ENCODE measurements at places on chromosomes 16 and 17.

GRCh38 chr16:24737391-24737871 lies 8.0 kb downstream of the TNRC6A start:
- no peak for DNase-seq

DNA sequence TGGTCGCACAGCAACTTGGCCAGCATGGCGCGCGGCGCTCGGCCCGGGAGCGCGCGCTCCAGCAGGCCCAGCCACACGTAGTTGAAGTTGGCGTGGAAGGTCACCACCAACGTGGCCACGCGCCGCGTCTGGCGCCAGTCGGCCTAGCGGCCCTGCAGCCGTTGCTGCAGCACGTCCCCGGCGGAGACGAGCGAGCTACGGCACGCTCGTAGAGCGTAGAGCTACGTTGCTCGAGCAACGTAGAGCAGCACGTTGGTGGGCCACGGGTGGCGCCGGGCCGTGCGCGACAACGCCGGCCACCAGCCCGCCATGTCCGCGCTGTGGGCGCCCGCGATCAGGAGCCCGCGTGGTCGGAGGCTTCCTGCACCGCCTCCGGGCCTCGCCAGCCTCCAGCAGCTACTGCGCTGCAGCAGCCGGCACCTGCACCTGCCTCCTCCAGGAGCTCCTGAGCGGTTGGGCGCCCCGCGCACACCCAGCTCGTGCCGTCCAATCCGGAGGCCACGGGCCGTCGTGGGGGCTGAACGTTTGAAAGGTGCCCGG lies 13.4 kb upstream of the SULT1A1 start:
- peak; percentile 36 for DNase-seq

DNA sequence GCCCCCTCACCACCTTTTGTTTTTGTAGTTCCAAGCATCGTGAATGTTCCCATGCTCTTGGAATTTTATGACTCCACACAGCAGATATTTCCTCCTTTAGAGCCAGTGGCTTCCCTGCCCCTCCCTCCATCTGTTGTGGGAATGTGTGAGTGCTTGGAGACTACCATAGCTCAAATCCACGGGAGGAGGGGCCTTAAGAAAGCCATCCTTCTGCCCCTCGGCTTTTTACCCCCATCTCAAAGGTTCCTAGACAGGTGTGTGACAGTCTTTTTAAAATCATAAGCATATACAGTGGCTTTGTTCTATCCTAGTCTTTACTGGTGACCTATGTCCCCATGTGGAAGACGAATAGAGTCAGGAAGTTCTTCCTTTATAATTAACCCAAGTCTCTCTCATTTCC lies 47.2 kb downstream of the YPEL2 start:
- DNase-seq: no peak

DNA sequence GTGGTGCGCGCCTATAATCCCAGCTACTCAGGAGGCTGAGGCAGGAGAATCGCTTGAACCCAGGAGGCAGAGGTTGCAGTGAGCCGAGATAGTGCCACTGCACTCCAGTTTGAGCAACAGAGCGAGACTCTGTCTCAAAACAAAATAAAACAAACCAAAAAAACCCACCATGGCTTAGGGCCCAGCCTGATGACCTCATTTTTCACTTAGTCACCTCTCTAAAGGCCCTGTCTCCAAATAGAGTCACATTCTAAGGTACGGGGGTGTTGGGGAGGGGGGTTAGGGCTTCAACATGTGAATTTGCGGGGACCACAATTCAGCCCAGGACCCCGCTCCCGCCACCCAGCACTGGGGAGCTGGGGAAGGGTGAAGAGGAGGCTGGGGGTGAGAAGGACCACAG lies 1.4 kb upstream of the STH start:
- no peak for DNase-seq

- DNase-seq: no peak
Measured at GRCh38 chr17:76196675-76197074, 43.6 kb downstream of the RNF157 start.

GRCh38 chr16:7150230-7150629 lies 182.4 kb upstream of the RBFOX1 start:
- DNase-seq: no peak

- DNase-seq: no peak
Measured at GRCh38 chr16:583815-584591, 5.9 kb upstream of the RAB40C start.

DNA sequence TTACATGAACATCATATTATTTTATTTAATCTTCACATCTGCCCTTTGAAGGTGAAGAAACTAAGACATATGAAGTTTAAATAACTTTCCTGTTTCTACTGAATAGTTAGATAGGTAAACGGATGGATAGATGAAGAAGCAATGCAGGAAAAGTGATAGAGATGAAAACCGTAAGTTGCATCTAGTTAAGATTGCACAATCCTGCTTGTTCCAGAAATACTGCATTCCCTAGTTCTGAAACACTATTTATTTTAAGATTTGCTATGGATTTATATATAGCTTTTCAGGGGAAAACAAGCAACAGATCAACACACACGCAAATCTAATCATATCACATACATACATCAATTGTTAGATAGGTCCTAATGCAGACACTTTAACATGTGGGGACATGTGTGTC lies 512.7 kb upstream of the C16orf82 start:
- no peak for DNase-seq

DNA sequence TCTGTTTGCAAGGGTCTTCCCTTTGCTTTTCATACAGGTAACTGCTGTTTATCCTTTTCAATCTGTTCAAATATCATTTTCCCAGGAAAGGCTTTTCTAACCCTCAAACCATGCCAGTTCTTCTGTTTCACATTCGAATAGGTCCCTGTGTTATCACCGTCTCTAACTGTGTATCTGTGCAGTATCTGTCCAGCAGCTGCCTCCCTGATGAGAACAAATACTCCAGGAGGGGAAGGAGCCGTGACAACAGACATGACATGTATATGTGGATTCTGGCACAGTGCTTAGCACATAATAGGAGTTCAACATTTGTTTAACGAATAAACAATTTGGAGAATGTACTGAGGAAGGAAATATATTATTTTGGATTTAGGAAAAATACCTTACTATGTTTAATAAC lies 95.7 kb downstream of the STX8 start:
- no peak for DNase-seq

GRCh38 chr16:87446479-87446878 lies 46.3 kb downstream of the ZCCHC14 start:
- no peak for DNase-seq

DNA sequence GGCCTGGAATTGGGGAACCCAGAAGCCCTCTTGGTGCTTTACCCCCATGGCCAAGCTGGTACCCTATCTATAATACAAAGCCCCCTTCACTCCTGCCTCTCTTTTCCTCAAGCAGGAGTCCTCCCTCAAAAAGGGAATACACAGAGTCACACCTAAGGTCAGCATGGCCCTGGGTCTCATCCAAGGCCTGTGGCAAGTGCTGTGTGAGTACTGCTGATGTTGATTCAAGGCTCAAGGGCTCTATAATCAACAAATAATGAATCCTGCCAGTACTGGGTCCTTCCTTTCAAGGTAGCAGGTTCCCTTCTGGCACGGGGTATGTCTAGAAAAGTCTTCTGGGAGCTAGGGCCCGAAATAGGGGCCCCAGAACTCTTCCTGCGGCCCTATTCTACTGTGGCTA lies 187.3 kb downstream of the CYB561 start:
- no peak for DNase-seq

- DNase-seq: no peak
Measured at GRCh38 chr16:1823821-1824220, 2.8 kb downstream of the HAGH start.

DNA sequence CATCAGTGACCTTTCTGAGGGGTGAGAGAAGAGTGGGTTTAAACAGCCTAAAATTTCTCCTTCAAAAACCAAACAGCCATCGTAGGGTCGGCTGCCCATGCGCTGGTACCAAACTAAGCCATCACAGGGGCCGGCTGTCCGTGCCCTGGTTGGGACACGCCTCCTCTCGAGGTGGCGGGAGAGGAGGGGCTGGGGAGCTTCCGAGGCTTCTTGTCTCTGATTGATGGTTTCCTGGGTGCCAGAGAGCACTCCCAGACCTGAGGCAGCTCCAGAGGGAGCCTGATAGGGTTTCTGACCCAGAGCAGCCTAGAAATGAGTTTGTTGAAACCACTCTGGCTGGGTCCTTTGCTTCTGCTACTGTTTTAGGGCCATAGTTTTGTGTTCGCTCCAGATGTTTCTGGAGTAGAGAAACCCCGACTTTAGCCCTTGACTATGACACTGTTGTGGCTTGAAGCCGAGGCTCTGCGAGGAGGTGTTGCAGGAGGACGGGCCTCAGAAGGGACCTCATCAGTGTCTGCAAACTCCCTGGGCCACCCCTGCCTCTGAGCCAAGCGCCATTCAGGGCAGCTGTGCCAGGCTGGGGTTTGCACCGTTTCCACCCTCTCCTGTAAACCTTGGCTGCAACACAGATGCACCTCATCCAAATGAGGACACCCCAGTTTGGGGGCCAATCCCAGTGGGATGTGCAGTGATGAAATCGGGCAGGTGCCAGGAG lies 6.2 kb downstream of the ZNF276 start:
- no peak for DNase-seq

DNA sequence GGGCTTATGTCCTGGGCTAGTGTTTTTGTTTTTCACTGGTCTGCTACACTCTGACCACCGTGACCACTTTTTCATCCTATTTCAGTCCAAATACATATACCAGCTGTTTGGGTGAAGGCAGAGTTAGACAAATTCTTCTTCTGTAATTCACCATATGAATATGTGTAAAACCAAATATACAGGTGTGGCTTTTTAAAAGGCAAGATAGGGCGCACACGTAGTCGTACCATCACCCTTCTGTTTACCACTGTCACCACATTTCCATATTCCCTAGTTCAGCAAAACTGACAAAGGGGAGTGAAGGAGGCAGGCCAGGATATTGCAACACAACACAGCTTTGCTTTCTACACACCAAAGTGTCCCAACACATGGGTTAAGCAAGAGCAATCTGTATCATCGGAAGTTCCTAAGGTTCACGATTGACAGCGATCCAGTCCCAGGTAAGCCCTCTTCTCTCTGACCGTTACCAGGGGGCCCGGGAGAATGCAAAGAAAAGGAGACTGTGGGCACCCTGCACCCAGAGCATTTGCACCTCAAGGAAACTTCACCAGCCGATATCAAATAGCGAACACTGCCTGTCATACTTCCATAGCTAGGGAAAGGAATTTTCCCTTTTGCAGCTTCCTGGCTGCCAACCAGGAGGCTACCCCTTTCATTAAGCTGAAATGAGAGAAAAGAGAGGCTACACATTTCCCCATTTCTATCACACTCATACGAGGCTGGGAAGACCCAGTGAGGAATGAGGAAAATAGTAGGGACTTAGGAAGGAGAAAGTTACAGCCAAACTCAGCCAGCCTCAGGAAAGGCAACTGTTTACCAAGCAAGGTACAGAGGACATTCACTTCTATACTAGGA lies 23.1 kb downstream of the CREBBP start:
- DNase-seq: no peak

DNA sequence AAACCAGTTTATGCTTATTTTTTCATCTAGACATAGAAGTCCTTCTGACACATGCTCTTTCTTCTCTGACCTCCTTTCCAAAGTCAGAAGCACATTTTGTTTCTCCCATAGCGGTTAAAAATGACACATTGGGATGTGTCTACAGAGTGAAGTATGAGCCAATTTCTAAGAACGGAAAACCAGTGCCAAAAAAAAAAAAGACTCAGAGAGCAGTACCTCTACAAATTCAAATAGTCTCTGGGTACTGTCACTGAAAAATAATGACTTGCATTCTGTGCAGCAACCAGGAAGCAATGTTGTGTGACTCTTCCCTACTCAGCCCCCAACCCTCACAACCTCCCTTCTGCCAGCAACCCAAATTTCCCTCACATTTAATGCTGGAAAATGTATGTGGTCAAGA lies 145.5 kb upstream of the PMFBP1 start:
- no peak for DNase-seq

DNA sequence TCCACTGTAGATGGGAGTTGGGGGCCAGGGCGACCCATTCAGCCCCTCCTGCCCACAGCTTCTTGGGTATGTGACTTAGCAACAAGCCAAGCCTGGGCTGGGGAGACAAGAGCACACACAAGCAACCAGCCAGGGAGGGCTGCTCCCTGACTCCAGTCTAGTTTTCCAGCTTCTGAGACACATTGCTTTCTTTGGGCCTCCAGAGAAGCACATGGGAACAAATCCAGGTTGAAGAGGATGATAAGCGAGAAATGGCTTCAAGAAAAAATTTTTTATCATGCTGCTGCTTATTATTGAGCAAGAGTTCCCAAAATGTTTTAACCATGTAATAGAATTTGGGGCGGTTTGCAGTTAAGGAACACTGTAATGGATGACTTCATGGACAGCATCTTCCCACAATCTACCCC lies 173.7 kb downstream of the SOX9 start:
- no peak for DNase-seq

DNA sequence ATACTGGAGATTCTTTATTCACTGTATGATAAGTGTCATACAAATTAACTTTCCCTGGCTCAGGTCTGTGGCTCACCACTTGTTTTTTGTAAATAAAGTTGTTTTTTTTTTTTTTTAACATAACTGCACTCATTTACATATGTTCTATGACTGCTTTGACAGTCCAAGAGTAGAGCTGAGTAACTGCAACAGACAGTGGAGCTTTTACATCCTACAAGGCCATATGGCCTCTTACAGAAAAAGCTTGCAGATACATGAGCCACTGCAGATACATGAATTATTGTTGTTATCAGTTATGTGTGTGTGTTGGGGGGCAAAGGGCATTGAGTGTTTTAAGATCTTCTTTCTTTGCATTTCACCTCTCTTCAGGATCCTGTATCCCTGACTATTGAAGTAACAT lies 311.7 kb downstream of the BCAS3 start:
- DNase-seq: no peak

- DNase-seq: no peak
Measured at GRCh38 chr16:78800523-78800922, 701.1 kb downstream of the WWOX start.

- no peak for DNase-seq
Measured at GRCh38 chr16:2771496-2772402, 5.3 kb downstream of the ELOB start.

- no peak for DNase-seq
Measured at GRCh38 chr17:75325827-75326225, 36.6 kb upstream of the SLC25A19 start.

DNA sequence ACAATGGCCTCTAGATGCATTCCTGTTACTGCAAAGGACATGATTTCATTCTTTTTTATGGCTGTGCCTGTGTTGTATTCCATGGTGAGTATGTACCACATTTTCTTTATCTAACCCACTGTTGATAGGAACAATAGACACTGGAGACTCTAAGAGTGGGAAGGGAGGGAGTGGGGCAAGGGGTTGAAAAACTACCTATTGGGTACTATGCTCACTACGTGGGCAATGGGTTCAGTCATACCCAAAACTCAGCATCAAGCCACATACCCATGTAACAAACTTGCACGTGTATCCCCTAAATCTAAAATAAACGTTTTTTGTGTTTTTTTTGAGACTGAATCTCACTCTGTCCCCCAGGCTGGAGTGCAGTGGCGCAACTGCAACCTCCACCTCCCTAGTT lies 47.1 kb upstream of the SCNN1B start:
- DNase-seq: no peak

GRCh38 chr17:73359987-73360410 lies 48.2 kb upstream of the CDC42EP4 start:
- DNase-seq: no peak

- DNase-seq: no peak
Measured at GRCh38 chr17:79646721-79647455, 36.0 kb upstream of the RBFOX3 start.

- no peak for DNase-seq
Measured at GRCh38 chr17:68391561-68392268, 65.6 kb downstream of the WIPI1 start.

GRCh38 chr17:52982331-52982730 lies 823.8 kb upstream of the CA10 start:
- no peak for DNase-seq
